ENCODE measurements at places on chromosomes 6 and 20.

- no peak for DNase-seq
These were observed 231.2 kb upstream of the FOXQ1 start for GRCh38 chr6:1080453-1081337.

- no peak for DNase-seq
These were observed 17.9 kb downstream of the TTBK1 start for GRCh38 chr6:43261198-43261597.

GRCh38 chr20:45355209-45356084, 7.2 kb upstream of the SDC4 start:
- no peak for DNase-seq

- DNase-seq = no peak
These were observed 132.6 kb downstream of the SGK1 start for GRCh38 chr6:134185277-134185676.

GRCh38 chr6:6193221-6193745, 127.2 kb downstream of the F13A1 start:
- DNase-seq = no peak

DNA sequence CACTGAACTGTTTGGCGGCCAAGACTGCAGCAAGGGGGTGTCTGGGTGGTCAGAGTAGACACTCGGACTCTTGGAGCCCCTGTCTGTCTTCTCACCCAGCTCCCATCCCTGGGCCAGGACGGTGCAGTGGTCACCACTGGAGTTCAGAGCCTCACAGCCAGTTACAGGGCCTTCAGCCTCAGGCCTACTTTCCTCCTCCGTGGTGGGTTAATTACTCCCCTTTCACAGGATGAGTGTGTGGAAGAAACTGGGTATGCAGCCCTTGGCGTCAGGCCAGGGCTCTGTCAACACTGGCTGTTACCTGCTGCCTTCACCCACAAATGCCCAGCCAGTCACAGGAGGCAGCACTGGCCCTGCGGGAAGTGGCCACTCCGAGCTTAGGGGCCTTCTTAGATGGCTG, 1.8 kb upstream of the YTHDF1 start:
- DNase-seq = no peak

DNA sequence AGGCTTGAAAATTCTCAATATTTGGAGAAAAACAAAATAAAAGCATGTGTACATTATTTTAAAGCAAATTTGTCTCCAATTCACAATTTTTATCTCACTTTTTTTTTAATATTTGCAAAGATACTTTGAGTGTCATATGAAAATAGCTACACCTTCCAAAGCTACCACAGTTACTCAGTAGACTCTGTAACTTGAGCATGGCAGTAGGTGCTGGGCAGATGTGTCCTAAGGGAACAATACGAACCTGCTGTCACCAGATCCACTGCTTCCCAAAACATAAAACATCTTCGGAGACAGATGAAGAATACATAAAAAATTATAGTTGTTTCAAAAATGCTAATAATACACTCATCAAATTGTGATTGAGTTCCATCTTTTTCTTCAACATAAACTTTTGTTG, 10.6 kb downstream of the WDR27 start:
- DNase-seq = no peak

DNA sequence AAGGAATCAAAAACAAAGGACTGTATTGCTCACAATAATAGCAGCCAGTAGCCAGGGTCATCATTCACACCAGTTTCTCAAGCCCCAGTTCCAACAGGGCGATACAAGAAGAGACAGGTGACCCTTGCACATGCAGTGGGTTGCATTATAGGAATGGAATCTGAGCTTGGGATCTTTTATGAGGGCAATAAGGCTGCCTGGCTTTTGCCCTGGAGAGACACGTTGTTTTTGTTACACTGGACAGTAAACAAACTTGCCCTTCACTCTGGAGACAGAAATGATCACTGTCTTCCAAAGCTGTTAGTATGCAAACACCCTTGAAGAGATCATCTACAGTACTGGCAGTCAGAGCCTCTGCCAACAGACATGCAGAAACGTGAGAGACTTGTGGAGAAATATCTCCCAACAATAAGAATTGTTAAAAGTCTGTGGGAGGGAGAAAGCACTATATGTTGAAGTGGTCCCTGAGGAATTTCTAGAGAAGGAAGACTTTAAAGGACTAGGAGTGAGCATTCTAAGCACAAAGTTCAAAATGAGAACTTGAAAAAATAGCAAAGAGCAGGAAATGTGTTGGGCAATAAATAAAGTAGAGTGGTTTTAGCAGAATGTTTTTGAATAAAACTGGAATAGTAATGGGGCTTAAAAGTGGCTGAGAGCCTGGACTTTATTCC, 6.2 kb upstream of the COL12A1 start:
- no peak for DNase-seq

GRCh38 chr20:1790386-1790785, 104.8 kb upstream of the SIRPA start:
- DNase-seq = no peak

DNA sequence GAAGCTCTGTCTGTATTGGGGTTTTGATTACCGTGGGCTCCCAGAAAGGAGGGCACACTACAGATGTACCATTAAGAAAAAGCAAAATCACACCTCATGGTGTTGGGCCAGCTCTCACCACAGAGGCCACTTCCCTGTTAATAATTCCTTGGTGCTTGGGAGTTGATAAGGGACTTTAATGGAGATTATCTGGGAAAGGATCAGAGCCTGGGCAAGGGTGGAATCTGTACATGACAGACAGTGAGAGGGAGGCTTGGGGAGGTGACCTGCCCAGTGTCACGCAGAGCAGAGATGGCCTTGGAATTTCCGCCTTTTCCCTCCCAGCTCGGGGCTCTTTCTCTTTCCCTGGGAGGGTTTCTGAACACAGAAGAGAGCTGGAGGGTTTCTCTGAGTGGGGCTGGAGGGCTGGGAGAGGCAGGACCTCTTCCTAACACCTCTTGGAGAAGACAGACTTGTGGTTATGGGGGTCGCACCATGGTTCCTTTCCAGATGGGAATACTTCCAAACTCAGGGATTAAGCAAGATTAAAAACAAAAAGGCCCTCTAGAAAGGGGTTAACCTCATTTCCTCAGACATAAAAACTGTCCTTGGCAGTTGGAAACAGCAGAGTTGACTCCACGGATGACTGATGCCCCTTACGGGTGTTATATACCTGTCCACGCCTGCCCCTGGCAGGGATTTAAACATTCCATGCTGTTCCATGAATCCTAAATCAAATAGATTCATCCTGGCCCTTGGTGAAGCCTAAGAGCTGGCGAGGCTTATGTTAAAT, 16.8 kb upstream of the KCNK16 start:
- no peak for DNase-seq

DNA sequence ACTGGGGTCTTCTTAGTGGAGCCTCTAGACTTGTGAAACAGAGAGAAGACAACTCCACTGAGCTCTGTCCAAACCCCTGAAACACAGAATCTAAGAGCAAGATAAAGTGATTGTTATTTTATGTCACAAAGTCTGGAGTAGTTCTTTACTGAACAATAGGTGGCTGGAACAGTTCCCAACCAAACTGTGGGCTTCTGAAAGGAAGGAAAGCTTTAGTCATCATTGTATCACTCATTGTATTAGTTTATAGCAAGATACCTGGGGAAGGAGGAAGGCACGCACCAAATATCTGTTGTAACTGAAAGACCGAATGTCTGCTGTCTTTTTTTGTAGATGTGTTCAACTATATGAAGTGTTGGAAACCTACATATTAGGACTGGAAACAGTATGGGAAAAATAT, 284.9 kb upstream of the TBX18 start:
- DNase-seq = no peak

GRCh38 chr6:26383624-26384417, 913 bp downstream of the BTN2A2 start:
- no peak for DNase-seq

- DNase-seq = no peak
These were observed 860.4 kb downstream of the EPHA7 start for GRCh38 chr6:92559003-92559402.

GRCh38 chr20:46648903-46649649, 2.2 kb downstream of the SLC13A3 start:
- DNase-seq = no peak

- DNase-seq = no peak
These were observed 26.4 kb upstream of the DLGAP4 start for GRCh38 chr20:36279776-36280175.

DNA sequence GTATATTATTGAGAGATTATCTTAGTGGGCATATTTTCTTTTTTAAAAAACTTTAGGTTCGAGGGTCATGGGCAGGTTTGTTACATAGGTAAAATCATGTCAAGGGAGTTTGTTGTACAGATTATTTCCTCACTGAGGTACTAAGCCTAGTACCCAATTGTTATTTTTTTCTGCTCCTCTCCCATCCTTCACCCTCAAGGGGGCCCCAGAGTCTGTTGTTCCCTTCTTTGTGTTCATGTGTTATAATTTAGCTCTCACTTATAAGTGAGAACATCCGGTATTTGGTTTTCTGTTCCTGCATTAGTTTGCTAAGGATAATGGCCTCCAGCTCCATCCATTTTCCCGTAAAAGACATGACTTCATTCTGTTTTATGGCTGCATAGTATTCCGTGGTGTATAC, 247.9 kb upstream of the RAB32 start:
- DNase-seq = no peak

All from stimulated activated CD8-positive, alpha-beta memory T cell treated with anti-CD3 and anti-CD28 coated beads, Interleukin-15, amount 100 ng/mL, for 24 hours (primary cell).